Dermis lymphatic vessel endothelial cell (primary cell): ENCODE measurements at places on chromosomes 13 and 19. TPM values are rescaled to one million over a fixed set of nuclear protein-coding genes. Genes with fewer than 3 reads are reported as not detected.

The GSX1 gene
- not detected in 2 replicates for total RNA-seq

The ZNF415 gene
- total RNA-seq: under 0.01 and 0.60 TPM in 2 replicates

The POU4F1 gene
- 0.11 and 0.26 TPM in 2 replicates for total RNA-seq

The CDC34 gene
- total RNA-seq: 72.5 and 76.9 TPM in 2 replicates

The PSG3 gene
- total RNA-seq: not detected in 2 replicates
